ENCODE measurements at places on chromosomes 5 and 9.

DNA sequence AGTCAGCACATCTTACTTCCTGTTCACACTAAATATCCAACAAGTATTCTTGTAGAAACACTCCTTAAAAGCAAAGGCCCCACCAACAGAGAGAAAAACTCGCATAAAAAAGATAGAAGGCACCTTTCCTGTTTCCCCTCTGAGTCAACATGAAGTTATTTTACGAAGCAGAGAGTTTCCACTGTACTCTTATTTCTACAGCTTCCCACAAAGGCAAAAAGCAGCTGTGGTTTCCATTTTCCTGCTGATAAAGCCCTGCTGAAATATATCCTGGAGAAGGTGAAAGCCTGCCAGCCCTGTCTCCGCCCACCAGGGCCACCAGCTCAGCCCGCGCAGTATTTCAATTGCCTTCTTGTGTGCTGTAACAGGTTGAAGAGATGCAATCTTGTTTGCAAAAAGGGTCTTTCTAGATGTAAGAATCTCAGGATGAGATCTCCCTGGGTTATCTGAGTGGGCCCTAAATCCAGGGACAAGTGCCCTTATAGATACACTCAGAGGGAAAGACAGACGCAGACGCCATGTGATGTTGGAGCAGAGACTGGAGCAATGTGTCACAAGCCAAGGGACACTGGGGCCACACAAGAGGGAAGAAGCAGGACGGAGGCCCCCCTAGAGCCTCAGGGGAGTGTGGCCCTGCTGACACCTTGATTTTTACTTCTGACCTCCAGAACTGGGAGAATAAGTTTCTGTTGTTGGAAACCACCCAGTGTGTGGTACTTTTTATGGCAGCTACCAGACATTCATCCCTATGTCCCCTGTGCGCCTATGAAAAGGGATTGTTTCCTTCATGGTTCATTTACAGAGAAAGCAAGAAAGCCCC, 19.9 kb downstream of the SEMA4D start:
- DNase-seq, result peak; percentile 58

DNA sequence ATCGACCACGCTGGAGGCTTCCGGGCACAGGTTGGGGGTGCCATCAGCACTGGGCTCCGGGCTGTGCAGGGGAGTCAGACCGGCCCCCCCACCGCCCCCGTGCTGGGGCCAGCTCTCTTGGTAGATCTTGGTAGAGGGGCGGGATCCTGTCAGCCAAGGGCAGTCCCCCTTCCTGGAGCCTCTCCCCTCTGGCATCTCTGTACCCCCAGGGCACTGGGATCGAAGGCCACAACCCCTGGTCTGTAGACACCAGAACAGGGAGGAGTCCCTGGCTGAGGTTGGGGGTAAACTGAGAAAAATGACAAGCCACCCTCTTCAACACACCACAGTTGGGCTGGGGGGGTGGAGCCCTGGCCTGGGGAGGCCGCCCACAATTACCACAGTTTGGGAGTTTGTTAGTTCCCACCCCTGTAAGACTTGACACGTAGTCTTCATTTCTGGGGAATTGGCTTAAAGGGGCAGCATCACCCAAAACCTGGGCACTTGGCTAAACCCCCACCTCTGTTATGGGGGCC, 882 bp downstream of the CERCAM start:
- DNase-seq, result no peak

GRCh38 chr5:7878381-7878873, 9.5 kb downstream of the MTRR start:
- DNase-seq, result no peak

DNA sequence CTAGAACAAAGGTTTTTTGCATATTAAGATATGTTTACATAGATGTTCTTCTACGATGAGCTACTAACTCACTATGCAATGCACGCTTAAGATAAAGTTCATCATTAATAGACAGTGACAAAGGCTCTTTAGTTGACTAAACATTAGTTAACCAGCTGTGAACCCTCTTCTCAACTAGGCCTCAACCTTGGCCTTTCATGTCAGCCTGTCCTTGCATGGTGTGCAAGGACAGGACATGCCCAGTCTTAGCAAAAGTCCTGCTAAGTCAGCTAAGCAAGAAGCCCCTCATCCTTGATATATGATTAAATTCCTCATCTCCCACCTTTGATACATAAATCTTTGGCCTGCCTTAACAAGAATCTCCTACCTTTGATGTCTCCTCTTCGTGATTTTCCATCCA, 50.9 kb downstream of the PLPP1 start:
- no peak for DNase-seq

GRCh38 chr9:111661802-111662521, 557 bp downstream of the GNG10 start:
- no peak for DNase-seq

GRCh38 chr9:98191671-98192502, 550 bp downstream of the CORO2A start:
- DNase-seq, result no peak

GRCh38 chr9:85872463-85872862, 68.5 kb upstream of the NAA35 start:
- no peak for DNase-seq

GRCh38 chr9:83964973-83965349, 15.1 kb downstream of the HNRNPK start:
- DNase-seq, result no peak

DNA sequence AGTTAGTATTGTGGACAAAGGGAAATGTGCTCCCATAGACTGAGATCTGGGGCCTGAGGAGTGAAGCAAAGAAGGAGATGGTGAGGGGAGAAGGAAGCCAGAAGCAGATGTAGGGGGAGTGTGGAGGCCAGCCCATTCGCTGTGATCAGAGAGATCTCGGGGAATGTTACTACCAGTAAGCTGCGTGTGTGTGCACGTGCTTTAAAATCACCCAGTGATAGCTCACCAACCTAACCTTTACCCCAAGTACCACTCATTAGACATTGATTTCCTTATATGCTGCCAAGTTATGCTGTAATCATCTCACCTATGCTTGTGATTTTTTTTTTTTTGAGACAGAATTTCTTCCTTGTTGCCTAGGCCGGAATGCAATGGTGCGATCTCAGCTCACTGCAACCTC, 659.1 kb downstream of the IRX1 start:
- no peak for DNase-seq

- no peak for DNase-seq
Observed at GRCh38 chr5:150407096-150407720, 5.5 kb downstream of the CD74 start.

DNA sequence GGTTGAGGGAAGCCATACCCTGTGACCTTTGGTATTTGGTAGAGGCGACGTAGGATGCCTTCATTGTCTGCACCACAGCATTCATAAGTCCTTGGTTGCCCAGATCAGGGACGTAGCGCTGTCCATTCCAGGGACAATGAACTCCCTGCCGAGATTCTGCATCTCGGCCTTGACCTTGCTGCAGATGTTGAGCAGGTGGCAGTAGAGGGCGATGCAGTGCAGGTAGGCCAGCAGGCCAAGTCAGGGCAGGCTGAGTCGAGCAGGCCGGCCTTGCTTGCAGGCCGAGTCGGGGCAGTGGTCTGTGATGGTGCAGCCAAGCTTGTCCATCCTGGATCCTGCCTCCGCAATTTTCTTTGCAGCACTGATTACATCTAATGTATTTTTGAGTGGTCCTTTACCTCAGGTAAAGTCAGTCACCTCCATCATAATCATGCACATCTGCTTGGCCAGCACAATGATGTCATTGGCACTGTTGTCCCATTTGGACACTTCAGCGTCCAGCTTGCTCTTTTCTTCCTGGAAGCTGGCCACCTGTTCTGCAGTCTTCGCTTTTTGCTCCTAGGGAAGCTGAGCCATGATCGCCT, 93.4 kb upstream of the CCDC112 start:
- DNase-seq, result no peak

- no peak for DNase-seq
Observed at GRCh38 chr5:40376566-40376965, 303.1 kb upstream of the PTGER4 start.
